ENCODE measurements at places on chromosomes 7 and 10.

DNA sequence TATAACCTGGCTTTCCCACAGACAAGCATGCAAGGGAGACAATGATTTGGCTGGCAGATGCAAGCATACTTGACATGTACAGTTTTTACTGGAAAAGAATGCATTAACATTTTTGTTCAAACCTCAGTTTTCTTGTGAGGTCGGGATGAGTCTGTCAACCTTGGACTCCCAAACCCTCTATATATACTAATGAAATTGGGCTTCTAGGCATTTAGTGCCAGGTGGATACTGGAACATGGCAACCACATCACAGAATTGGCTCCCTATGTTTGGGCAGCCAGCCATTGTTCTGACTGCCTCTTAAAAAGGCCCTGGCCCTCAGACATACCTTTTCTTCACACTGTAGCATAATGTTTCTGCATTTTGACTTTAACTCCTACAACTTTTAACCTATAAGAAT lies 39.1 kb downstream of the CDK6 start:
- peak; percentile 84 for DNase-seq

- DNase-seq = peak; percentile 80
Observed at GRCh38 chr10:95818668-95819067, 62.7 kb downstream of the ENTPD1 start.

DNA sequence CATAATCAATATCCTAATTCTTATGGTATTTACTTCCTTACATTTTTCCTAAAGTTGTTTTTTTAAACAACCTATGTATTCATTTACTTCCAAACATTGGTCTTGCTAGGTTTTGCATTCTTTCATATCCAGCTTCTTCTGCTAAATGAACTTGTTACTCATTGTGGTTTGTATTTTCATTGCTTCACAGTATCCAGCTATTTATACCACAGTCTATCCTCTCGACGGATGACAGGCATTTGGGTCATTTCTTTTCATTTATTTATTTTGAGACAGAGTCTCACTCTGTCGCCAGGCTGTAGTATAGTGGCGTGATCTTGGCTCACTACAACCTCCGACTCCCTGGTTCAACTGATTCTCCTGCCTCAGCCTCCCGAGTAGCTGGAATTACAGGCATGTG lies 66.8 kb downstream of the CCDC6 start:
- peak; percentile 68 for DNase-seq

DNA sequence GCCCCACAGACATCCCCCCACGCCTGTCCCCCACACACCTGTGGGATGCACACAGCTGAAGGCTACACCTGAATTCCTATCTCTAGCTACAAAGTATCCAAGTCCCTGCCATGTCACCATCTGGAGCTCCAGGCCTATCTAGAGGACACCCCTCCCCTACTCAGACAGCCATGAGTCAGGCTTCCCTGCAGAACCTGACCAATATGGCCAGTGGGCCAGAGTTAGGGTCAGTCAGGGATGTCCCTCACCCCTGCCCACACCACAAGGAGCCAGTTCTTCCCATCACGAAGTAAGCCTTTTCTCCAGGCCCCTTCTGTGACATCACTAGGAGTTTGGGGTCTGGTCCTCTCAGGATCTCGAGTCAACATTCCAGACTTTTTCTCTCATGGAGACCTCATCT lies 10.6 kb upstream of the SLC18A3 start:
- DNase-seq = no peak

DNA sequence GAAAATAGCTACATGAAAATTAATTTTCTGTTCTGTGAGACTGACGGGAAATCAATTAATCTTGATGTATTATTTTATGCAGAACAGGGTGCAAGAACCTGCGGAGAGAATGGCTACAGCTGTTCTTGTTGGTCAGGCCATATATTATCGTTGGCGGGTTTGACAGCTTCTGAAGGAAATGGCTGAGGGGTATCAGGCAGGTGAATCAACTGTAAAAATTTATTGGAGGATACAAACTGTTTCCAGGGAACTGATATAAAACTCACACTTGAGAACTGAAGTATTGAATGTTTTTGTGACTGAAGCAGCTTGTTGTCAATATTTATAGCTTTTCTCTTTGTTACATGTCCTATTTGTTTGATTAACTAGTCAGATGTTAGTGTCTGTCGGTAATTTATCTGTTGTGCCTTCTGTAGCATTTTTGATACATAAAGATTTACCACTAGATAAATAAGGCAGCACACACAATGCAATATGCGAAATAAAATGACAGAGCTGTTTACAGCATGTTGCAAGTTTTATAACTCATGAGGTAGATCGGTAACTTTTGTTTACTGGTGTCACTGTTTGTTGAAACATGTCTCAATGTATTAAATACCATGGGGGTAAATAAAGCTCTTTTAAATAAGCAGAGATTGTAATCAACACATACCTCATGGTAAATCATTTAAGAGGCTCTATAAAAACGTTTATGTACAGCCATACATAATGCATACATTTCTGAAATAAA lies 308.2 kb downstream of the LRMDA start:
- DNase-seq = no peak

- DNase-seq = peak; percentile 9
Observed at GRCh38 chr7:104123786-104124185, 84.0 kb downstream of the ORC5 start.

DNA sequence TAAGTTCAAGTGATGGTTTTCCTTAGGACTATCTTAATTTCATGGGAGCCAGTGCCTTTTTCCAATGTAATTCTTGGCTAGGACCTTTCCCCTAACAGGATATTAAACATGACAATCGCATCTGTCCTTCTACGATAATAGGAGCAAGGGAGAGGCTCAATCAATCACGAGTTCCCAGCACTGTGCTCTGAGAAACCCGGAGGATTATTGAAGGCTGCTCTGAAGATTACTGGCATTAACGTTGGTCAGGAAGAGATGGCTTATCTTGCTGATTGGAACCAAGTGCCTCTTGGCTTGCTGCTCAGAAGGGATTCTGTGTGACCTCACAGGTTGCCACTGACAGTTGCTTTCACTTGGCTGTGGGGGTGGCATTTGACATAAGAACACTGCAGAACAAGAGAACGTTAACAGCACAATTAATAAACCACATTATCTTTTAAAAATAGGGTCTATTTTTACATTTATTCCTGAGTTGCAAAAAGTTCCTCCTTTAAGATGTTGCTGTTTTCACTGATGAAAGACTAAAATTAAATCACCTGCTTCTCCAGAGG lies 252.1 kb upstream of the TAC1 start:
- no peak for DNase-seq

DNA sequence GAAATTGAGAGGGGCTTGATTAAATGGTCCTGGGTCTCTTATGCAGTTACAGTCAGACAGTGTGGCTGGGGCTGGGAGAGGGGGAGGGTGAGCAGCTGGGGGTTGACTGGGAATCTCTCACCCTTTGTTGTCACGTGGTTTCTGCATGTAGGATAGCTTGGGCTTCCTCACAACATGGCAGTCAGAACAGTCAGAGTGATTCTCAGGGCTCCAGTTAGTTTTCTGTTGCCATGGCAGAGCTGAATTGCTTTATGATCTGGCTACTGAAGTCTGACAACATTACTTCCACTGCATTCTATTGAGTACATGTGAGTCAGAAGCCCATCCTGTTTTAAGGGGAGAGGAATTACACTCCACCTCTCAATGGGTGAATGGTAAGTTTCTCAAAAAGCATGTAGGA lies 102.7 kb downstream of the WDR11 start:
- DNase-seq = no peak

DNA sequence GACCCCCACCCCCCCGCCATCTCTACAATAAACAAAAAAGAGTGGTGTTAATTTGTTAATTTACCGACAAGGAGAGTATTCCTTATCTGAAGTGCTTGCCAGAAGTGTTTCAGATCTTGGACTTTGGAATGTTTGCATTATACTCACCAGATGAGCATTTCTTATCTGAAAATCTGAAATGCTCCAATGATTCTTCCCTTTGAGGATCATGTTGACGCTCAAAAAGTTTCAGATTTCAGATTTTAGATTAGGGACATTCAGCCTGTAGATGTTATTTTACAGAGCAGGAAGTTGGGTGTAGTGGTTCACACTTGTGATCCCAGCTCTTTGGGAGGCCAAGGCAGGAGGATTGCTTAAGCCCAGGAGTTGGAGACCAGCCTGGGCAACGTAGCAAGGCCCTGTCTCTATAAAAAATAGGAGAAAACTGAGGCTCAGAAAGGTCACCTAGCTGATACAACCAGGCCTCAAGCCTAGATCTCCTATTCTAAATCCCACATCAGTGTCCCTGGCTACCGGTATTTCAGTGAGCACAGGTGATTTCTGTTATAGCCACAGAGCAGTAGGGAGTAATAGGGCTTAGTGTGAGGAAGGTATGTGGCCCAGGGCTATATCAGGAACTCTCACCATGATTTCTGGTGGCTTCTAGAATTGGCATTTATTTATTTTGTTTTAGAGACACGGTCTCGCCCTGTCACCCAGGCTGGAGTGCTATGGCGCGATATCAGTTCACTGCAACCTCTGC lies 35.4 kb downstream of the TMEM120A start:
- no peak for DNase-seq
